G401 (cell line): ENCODE measurements at places on chromosomes 2 and 18. TPM values are rescaled to one million over a fixed set of nuclear protein-coding genes. Genes with fewer than 3 reads are reported as not detected.

C2orf81 gene
- total RNA-seq: 0.95 and 2.8 TPM in 2 replicates

EML4 gene
- 116 and 156 TPM in 2 replicates for total RNA-seq

CD8B gene
- not detected in 2 replicates for total RNA-seq

DNA sequence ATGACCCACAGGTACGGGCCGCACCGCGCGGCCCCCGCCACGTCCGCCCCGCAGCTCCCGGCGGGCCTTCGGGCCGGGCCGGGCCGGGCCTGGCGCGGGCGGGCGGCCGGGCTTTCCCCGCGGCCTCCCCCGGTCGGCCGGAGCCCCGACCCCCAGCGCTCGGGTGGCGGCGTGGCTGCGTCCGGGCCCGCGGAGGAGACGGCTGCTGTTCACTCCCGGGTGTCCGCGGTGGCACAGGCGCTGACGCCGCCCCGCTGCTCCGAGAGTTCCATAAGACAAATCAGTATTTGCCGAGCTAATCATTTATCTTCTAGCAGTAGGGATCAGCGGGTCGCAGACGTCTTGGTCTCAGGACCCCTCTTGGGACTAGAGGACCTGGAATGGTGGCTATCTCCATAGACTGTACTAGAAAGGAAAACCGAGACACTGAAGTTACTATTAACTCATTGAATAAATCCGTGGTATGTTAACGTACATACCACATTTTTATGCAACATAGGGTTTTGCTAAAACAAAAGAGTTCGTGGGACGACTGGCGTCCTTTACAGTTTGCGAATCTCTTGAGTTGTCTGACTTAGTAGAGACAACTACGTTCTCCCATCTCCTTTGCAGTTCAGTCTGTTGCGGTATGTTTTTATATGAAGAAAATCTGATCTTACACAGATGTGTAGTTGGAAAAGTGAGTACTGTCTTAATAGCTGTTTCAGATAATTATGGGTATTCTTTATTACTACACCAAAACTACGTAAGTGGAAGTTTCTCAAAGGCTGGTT lies 500 bp downstream of the LIMS1 start:
- peak; percentile 45 for DNase-seq

GRCh38 chr2:46350029-46350689 lies 53.0 kb downstream of the EPAS1 start:
- DNase-seq: no peak

DNA sequence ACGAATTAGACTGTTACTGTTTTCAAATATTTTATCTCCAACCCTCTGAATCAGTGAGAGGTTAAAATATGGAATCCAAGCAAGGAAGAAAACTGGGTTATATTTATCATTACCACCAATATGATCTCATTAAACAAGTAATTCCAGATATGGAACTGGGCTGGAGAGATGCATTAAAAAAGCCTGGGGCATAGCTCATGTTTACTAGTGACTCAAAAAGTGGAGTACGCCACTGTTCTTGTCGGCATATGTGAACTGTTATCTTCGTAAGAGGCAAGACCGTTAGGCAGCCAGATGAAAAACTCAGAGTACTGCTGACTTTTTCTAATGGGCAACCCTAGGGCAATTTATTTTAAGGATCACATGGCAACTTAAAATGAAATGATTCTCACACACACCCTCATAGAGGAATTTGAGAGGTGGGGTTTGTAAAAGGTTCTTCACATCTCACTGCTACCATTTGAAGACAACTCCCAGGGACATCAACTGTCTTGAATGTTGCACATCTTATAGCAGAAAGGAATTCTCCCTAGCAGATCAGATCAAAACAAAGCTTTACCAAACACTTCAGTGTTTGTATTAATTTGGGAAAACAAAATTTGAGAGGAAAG lies 105.2 kb upstream of the TFCP2L1 start:
- no peak for DNase-seq

DNA sequence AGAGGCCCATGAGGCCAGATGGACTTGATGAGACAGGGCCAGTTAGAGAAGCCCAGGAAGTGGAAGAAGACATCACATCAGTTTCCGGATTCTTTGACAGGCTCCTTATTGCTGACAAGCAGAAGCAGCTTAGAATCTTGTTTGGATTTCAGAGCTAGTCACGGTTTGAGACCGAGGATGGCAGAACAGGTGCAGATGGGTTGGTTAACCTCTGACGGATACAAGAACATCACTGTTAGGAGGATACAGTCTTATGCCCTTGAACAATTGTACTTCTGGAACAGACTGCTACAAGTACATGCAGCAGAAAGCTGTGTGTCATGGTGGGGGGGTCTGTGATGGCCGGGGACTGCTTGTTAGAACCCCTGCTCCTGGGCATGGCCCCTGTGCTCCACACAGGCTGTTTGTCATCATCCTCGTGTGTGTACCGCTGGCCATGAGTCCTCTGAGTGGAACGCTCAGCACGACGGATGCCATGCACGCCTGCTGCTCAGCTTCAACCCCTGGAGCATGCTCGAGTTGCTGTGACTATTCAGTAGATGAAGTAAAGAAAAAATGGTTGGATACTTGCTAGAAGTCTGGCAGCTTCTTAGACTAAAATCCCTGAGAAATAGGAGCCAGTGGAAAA lies 217.7 kb downstream of the SH3RF3 start:
- no peak for DNase-seq

DNA sequence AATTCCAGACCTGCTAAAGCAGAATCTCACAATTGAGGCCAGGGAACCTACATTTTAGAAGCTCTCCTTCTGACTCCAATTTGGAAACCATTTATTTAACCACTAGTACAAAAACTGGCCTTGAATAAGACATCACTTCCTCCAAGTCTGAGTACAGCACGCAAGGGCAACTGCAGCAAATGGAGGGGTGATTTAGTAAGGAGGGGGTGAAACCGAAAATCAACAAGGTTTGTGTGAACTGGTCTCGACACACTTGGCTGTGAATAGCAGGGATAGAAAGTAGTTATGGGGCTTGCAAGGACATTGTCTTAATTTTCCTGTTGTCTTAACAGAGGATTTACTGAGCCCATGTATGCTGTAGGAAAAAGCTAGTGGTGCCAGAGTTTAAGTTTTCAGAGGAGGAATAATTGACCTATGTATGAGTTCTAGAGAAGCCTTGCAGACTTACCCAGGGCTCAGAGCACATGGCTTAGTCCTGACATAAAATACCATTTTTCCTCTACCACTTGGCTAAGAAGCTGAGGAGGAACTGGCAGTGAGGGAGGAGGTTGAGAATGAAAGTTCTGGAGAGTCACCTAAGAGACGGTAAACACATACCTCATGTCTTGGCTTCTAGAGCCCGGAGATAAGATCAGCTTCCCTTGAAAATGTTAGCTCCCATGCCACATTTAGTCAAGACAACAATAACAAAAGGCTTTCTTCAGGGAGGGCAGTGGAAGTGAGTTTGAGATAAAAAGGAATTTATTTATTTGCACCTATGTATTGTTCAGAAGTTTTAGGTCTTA lies 114.8 kb downstream of the SMAD2 start:
- no peak for DNase-seq
